ENCODE measurements at places on chromosomes 3 and 15.

DNA sequence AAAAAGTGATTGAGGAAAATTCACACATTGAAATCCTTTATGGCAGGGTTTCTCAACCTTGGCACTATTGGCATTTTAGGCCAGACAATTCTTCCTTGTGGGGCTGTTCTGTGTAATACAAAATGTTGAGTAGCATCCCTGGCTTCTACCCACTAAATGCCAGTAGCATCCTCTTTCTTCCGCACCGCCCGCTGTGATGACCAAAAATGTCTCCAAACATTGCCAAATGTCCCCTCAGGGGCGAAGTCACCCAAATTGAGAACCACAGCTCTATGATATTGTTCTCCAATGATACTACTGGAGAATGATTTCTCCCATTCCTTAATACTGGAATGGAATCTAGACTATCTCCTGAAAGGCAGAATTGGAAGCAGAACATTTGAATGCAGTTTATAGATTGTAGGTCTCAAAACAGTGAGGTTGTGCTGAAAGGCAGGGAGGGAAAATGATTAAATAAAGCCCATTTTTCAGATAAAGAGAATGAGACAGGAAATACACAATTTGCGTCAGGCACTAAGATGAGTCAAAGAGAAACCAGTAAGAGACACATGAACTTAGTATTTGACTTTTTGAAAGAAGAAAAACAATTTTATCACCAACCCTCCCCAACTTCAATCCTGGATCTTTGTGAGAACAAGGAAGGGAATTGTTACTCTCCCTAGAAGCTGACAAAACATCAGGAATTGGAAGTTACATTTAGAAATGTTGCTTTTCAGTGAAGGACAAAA is 101.6 kb upstream of the TNIK start:
- DNase-seq = peak; percentile 17

DNA sequence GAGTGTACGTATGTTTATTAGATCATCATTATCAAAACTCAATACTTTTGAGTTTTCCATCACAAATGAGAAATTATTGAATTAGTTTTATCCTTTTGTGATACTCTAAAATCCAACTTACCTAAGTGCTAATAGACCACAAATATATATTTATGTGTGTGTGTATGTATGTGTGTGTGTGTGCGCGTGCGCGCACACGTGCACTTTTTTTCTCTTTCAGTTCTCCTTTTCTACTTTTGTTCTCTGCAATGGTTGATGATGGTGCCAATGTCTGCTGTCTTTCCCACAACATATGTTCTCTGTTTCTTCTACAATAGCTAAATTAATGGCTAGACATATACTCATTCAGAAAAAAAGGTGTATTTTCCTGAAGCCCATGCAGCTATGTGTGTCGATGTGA is 571.6 kb upstream of the ARPP21 start:
- DNase-seq = no peak

GRCh38 chr3:14829811-14830210 is 11.0 kb downstream of the FGD5 start:
- no peak for DNase-seq

DNA sequence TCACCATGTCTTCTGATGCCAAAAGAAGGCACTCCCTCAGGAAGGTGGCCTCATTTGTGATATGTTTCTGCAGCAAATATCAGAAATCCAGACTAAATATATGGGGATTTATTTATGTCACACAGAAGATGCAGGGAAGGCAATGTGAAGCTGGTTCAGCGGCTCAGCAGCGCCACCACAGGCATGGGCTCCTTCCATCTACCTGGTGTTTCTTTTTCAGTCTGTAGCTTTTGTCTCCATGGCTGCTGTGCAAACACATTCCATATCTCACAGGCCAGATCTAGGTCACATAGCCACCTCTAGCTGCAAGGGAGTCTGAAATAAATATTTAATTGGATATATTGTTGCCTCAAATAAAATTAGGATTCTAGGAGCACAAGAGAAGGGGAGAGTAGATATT is 502.1 kb upstream of the IL12A start:
- no peak for DNase-seq
